Stimulated activated CD4-positive, alpha-beta T cell treated with anti-CD3 and anti-CD28 coated beads, TNF-alpha, amount 100 ng/mL, for 1 hour (primary cell): ENCODE measurements at places on chromosomes 5 and 9.

- DNase-seq = no peak
These were observed 37.0 kb upstream of the CRB2 start for GRCh38 chr9:123318961-123319421.

- DNase-seq = no peak
These were observed 19.7 kb upstream of the GLE1 start for GRCh38 chr9:128484686-128485413.

- no peak for DNase-seq
These were observed 75.1 kb downstream of the MROH2B start for GRCh38 chr5:40995801-40996586.

DNA sequence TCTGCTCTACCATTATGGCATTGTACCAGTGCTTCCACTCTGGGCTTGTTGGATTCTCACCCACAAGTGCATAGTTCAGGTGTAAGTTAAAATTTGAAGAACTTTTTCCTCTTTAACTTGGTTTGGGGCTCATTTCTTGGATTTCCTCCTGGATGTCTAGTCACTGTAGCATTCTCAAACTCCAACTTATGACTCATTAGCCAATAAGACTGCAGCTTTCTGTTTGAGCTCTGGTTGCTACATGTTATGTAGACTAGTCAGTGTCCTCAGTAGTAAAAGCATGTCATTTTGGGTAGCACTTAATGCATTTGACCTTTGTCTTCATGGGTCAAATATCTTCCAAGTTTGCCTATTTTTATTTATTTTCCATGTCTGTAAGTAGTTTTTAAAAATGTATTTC is 790.8 kb downstream of the BRINP1 start:
- DNase-seq = no peak

GRCh38 chr5:12095808-12096281 is 191.6 kb upstream of the CTNND2 start:
- no peak for DNase-seq

DNA sequence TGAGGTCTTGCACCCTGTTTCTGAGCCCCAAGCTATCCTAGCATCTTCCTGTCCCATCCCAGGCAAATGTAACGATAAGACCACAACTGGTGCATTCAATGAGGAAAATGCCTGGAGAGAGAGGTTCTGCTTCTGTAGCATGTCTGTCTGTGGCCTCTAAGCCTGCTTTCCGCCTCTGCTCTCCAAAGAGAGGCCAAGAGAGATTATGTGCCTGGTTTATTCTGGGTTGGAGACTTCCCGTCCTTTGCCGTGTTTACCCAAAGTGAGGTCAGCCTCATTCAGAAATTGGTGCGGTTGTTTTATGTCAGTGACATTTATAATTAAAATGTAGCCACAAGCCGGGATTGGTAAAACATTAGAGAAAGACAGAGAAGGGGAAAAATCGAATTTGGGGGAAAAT is 77.8 kb downstream of the FGF1 start:
- no peak for DNase-seq

DNA sequence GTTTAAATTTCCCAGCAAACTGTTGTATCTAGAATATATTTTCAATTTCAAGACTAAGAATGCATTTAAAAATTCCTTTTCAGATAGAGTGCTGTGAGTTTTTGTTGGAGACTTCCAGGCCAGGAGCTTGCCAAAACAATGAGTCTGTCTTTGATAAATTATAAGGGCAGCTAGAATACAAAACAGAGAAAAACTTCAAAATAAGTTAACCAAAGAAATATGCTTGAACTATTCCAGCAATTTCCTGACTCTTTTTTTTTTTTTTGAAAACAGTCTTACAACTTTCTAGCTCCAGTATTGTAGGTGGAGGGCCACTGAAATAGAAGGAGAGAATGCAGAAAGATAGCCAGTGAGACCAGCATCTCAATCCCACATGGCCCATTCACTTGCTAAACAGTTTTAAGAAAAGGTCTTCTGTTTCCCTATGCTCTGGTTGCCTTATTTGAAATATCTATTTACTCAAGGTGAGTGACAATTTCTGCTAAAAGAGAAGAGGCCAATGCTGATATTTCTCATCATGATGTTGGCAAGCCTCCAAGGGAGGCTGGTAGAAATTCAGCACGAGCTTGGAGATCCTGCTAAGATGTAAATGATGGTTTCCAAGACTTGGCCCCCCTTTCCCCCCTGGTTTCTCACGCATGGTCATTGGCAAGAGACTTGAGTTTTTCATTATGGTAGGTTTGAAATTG is 103.2 kb downstream of the USP20 start:
- DNase-seq = no peak

GRCh38 chr5:171981847-171982246 is 24.6 kb downstream of the FBXW11 start:
- DNase-seq = no peak

DNA sequence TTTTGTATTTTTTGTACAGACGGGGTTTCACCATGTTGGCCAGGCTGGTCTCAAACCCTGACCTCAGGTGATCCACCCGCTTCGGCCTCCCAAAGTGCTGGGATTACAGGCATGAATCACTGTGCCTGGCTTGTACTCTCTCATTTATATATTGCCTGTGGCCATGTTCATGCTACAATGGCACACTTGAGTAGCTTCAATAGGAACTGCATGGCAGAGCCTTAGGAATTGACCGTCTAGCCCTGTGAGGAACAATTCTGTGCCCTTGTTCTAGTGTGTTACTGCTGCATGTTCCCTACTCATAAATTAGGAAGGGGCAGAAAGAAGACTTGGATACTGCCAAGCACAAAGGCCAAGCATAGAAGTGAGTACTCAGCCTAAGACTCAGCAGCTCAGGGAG is 104.2 kb downstream of the LIFR start:
- no peak for DNase-seq

DNA sequence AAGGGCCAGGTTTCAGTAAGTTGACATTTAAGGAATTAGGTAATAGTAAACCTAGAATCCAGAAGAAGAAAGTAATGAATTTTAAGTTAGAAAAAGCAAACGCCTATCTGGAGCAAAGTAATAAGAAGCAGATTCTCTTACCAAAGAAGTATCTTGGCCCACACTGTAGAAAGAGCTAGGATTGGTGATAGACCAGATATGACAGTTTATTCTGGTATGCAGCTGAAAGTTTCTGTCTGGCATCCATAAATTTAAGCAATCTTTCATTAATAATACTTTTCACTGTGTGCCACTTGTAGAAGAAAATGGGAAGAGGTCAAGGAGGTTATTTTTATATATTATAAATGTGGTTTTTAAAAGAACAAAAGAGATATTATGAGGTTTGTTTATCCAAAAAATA is 3.0 kb downstream of the RECK start:
- DNase-seq = no peak

DNA sequence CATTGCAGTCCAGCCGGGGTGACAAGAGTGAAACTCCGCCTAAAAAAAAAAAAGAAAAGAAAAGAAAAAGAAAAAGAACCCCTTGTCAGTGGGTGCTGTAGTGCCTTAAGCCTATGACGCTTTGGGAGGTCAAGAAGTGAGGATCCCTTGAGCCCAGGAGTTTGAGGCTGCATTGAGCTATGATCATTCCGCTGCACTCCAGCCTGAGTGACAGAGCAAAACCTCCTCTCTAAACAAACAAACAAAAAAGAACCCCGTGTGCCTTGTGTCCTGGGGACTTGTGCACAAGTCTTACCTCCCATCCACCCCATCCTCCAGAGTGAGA is 33.5 kb upstream of the STXBP1 start:
- no peak for DNase-seq

DNA sequence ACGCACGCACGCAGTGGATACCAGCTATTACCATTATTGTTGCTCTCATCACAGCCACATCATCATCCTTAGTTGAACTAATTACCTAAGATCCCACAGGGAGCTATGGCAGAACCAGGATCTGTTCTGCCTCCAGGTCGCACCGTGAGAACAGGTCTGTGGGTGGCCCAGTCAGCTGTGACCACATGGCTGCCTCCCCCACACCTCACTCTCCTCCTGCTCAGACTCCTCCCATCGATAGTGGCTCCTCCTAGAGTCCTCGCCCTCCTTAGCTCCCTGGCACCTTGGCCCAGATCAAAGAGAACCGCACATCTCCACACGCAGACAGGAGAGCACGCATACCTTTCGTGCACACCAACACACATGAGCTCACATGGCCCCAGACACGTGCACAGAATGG is 32.4 kb upstream of the RPL26L1 start:
- DNase-seq = no peak

DNA sequence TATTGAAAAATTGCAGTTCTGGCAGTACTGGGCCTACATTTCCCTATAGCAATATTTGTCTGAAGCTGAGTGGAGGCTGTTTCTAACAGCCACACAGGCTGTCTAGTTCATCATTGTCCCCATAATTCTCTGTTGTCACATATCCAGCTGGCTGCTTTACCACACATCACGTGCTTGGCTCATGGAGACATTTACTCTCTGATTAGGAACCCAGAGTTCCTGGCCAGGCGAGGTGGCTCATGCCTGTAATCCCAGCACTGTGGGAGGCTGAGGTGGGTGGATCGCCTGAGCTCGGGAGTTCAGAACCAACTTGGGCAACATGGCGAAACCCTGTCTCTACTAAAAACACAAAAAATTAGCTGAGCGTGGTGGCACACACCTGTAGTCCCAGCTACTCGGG is 81.4 kb downstream of the PGM5 start:
- no peak for DNase-seq

DNA sequence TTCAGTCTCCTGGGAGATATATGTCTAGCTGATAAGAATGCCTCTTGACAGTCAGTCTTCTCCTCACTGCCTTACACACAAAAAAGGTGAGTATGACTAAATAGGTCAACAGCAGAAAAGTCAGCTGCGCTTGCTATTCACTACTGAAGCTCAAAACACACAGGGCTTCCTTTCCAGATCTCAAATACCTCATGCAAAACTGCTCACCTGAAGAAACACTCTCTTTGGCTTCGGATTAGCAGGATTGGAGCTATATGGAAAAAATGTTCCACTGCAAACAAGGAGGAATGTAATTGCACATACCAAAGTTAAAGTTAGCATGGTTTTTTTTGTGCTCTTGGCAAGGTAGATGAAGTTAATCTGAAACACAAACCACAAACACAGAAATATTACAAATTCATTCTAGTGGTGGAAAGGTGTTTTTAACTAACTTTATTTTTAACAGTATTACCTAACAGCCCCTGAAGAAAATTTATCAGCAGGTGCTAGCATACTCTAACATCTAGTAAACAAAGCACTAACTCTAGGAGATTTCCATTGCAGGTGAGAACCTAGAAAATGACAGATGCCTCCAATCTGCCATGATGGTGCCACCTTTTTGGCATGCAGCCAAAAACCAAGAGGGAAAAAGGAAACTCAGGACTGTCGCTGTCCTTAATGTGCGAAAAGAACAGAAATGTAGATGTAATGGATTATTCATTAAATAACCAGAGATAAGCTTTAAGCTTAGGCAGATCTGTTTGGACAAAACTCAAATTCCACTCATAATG is 31.8 kb downstream of the ERMP1 start:
- no peak for DNase-seq

- DNase-seq = no peak
These were observed 535.5 kb upstream of the GRIN3A start for GRCh38 chr9:102273952-102274351.

- DNase-seq = no peak
These were observed 110.9 kb upstream of the GPR151 start for GRCh38 chr5:146626936-146627335.

- DNase-seq = no peak
These were observed 466.2 kb downstream of the ENC1 start for GRCh38 chr5:74174366-74174765.
